ENCODE measurements at places on chromosomes 12 and 14.

DNA sequence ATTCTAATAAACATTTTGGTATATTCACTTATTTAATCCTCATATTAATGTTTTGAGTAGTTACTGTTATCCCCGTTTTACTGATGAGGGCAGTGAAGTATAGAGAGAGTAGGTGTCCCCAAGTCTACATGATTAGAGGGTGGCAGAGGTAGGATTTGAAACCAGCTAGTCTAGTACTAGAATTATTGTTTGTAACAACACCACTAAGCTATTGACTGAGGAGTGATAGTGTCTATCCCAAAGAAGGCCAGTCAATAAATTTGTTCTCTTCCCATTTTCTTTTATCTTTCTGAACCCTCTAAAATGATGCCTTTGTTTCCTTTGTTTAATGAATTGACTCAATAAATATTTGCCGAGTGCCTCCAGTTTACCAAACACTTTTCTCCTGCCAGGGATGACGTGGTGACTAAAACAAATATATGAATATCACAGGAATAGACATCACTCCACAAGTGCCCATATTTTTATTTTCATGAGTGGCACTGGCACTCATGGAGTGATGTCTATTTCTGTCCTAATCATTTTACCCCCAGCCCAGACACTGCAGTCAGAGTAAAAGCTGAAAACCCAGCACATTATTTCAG is 247.5 kb downstream of the SLC16A7 start:
- DNase-seq: no peak

- DNase-seq: no peak
These were observed 28.3 kb downstream of the NPC2 start for GRCh38 chr14:74464785-74465184.

GRCh38 chr14:23076785-23077408 is 18.0 kb downstream of the ACIN1 start:
- DNase-seq: peak; percentile 20

DNA sequence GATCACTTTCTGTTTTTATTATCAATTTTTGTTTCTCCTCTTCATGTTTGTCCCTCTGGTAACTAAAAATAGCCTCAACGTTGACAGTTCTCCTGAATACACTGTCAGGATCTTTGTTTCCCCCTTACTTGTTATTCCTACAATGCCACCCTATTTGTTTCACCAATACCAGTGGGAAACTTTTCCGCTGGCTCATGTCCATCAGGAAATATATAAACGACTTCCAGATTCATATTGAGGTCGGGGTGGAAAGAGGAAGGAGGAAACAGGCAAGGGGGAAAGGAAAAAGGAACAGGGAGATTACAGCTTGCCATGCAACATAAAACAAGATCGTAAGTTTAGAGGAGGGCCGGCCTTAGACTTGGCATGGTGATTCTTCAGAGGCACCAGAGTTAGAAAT is 61.7 kb downstream of the BTBD7 start:
- no peak for DNase-seq

- DNase-seq: peak; percentile 100
These were observed at the start of gene ISCA2 for GRCh38 chr14:74493343-74494261. Gene ISCA2, plus strand, starts transcription at chr14:74493765. Its CDS starts 10 bp downstream, at chr14:74493775.

- DNase-seq: no peak
These were observed 23.2 kb downstream of the BCL11B start for GRCh38 chr14:99248761-99249171.

GRCh38 chr12:21353487-21353886 is 18.8 kb upstream of the SLCO1A2 start:
- DNase-seq: no peak
